ENCODE measurements at places on chromosomes 3 and 15.

DNA sequence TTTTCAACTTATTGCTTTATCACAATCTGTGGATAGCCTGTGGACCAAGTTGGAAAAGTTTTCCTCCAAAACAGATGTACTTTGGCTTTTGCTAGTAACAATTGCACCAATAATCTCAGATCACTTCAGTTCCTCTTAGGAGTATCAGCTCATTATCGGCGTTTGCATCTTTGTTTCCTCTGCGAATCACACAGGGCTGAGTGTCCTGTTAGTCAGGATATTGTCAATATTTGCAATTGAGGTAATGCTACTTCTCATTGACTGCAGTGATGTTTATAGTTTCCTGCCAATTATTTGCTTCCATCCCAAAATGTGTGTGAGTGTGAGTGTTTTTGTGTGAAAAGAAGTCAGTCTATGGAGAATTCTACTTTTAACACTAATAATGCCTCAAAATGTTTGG is 545.0 kb downstream of the SI start:
- DNase-seq: no peak

DNA sequence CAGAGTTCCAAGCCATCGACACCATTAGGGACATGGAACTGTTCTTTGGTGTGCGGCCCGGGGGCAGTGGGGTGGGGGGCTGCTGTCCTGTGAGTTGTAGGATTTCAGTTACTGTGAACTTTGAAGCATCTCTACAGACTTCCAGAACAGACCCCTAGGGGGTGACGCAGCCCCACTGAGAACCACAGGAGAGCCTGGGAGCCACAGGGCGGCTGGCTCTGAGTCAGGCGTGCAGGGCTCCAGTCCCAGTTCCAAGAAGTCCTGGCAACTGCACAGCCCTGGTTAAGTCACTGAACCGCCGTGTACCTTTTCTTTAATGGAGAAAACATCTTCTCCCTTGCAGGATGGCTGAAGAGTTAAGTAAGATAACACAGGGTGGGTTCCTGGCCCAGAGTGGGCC is 23.5 kb upstream of the LRTM1 start:
- DNase-seq: no peak

DNA sequence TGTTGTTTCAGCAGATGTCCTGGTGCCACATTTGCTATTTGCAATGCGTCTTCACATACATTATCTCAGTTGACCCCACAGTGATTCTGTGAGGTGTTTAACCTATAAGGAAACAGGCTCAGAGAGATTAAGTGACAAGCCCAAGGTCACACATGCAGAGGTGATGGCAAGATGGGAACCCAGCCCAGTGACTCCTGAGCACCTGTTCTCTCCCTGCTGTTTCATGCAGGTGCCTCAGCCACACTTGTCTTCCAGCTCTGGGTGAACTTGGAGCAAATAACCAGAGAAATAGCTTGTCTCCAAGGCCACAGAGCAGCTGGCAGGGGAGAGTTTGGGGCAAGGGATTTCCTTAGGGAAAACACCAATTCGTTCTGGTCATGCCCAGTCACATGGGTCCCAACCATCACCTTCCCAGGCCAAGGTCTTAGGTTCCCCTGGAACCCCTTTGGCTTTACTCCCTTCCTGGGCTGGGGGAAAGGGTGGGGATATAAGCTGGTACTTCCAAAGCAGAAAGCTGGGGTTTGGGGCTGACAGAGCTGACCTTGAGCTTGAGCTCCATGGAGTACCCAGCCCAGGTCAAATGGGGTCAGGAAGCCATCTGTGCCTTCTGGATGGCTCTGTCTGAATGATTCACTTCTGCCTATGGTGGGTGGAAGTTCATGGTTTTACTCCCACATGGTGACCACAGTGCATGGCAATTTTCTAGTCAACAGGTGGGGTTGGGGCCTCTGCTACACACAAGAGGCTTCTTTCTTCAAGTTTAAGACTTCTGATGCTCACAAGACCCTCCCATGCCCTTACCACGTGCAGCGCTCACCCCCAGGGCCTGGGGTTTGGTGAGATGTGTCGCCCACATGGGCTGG is 22.4 kb downstream of the LIPC start:
- DNase-seq: no peak

DNA sequence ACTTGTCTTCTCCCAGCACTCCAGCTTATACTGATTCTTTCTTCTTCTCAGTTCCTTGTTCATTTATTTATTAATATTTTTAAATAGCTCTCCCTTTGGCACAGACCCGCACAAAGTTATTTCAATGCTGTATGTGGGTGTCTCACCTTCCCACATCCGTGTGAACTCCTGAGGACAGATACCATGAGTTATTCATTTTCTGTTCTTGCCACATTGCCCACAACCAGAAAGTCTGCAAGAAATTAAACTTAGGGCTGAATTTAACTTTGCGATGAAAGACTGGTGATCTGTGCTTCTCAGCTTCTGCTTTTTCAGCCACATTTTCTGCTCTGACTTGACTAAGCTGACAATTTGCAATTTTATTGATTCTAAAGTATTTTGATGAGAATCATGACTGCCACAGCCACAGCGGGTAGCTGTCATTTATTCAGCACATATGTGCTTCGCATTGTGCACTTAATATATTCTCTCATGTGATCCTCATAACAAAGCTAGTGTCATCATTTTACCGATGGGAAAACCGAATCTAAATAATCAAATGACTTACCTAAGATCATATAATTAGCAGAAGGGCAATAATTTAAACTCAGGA is 569.8 kb downstream of the EDEM1 start:
- DNase-seq: no peak

- no peak for DNase-seq
Observed at GRCh38 chr3:67447393-67447792, 207.0 kb downstream of the SUCLG2 start.

GRCh38 chr15:49423901-49424550 is 984 bp downstream of the FGF7 start:
- DNase-seq: no peak

DNA sequence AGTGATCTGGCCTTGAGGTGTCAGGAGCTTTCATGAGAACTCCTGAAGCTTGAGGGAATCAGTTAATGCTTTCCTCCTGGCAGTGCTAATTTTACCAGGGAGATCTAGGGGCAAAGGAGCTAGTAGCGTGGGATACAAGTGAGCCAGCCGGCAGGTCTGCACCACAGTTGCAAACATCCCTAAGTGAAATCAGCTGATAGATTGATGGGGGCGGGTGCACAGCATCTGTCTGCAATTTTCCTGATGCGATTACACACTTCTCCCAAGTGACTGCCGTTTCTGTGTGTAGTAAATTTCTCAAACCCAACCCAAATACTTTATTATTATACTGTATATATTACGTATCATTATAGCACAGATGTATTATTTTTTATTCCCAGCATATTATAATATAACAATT is 304.5 kb downstream of the AGBL1 start:
- peak; percentile 42 for DNase-seq

DNA sequence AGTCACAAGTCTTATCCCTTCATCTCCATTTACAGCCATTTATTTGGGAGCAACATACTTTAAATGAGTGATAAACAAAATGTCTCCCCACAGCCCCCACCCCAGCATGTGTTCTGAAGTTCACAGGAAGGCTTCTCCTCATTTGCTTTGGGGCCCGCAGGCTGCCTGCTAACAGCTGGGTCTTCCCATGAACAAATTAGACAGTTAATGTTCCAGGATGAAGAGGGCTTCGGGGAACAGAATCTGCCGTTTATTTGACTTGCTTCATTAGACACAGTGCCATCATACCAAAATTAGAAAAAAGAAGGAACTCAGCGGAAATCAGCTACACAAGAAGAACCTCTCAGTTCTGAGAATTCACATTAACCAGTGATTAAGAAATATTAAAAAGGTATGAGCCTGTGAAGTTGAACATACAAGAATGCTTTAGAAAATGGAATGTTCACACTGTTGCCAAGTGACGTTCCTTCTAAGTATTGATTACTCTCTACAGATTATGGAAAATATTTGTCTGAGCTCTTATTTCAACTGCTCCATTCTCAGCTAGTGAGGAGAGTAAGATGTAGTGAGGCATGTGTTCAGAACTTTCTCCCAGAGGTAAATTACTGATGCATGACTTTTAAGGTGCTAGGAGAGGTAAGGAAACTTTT is 107.5 kb upstream of the THBS1 start:
- no peak for DNase-seq

GRCh38 chr15:37888356-37888755 is 46.1 kb upstream of the TMCO5A start:
- DNase-seq: no peak

Data from NCI-H1417 (cell line).